Vagina (tissue), 2 donors: ENCODE measurements at places on chromosomes 2 and 18. TPM values are rescaled to one million over a fixed set of nuclear protein-coding genes. Genes with fewer than 3 reads are reported as not detected.

The KIF1A gene
- total RNA-seq: 6.1 TPM

The NGEF gene
- 4.9 TPM for total RNA-seq

The GALNT5 gene
- 3.2 TPM for total RNA-seq

The HOXD13 gene
- total RNA-seq: 15.7 TPM

The TIA1 gene
- total RNA-seq: 79.8 TPM

The PDE1A gene
- 14.5 TPM for total RNA-seq

The CDK15 gene
- total RNA-seq: not detected

The MCFD2 gene
- 89.4 TPM for total RNA-seq

- DNase-seq: no peak
Observed at GRCh38 chr18:22378672-22379282, 38.9 kb downstream of the CTAGE1 start.

DNA sequence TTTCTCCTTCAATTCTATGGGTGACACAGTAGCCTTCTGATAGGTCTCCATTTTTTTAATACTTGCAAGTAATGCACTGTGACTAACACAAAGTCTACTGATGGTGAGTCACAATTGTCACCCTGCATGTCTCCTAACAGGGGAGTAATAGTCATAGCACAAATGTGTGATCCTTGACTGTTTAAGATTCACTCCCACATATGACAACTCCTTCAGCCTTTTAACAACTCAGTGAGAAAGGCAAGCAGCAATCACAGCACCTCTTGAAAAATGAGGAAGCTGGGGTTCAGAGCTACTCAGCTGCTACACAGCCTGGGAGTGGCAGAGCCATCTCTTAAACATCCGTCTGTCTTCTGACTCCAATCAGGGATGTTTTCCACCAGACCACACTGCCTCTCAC, 63.8 kb downstream of the EHD3 start:
- DNase-seq: no peak

- DNase-seq: peak; percentile 93
Observed at GRCh38 chr2:128439791-128440665, 121.4 kb upstream of the HS6ST1 start.

DNA sequence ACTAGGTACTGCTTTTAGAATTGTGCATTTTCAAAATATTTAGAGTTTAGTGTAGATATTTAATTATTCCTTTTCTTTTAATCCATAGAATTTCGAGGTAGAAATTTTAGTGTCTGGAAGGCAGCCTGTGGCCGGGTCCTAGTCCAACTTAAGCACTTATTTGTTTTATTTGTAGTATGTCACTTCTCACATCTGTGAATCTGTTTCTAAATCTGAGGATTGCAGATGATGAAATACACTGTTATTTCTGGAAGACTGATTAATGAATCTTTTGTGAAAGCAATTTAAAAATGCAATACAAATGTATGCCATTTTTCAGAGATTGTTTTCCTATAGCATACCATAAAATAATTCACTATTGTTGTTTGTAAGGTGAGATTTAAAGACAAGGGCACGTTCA, 483.9 kb upstream of the TRIB2 start:
- DNase-seq: no peak

GRCh38 chr2:63875559-63876245, 34.0 kb downstream of the UGP2 start:
- DNase-seq: no peak

- DNase-seq: no peak
Observed at GRCh38 chr18:75923169-75923568, 495.7 kb upstream of the SMIM21 start.

DNA sequence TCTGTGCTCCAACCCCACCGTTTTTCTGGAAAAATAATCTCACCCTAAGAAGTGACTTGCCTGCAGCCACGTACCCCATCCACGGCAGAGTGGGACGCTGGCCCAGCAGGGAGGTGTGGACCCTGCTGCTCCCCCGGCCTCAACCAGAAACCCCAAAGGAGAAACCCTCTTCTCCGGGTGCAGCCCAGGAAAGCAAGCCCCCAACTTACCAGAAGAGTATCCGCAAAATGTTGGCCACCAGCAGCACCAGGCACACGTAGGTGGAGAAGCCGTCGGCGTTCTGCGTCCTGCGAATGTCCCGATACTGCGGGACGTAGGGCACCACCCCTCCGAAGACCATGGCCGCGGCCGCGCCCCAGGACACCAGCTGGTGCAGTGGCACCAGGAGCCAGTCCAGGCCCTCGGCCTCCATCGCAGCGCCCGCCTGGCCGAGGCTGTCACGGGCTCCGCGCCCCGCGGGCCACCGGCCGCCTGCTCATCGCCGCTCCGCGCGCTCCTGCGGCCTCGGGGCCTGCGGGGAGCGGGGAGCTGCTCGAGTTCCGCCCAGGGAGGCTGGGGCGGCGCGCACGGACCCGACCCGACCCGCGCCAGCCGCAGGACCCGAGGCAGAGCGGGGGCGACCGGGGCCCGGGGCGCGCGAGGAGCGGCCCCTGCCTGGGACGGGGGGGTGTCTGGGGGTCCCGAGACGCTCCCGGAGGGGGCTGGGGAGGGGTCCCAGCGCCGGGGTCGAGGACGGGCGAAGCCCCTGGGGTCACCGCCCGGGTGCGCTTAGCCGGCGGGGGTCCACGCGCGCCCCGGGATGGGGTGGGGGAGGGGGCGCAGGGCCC, 725 bp downstream of the SLC66A2 start:
- DNase-seq: no peak

GRCh38 chr2:74834792-74835755, 1.1 kb downstream of the HK2 start:
- DNase-seq: no peak

DNA sequence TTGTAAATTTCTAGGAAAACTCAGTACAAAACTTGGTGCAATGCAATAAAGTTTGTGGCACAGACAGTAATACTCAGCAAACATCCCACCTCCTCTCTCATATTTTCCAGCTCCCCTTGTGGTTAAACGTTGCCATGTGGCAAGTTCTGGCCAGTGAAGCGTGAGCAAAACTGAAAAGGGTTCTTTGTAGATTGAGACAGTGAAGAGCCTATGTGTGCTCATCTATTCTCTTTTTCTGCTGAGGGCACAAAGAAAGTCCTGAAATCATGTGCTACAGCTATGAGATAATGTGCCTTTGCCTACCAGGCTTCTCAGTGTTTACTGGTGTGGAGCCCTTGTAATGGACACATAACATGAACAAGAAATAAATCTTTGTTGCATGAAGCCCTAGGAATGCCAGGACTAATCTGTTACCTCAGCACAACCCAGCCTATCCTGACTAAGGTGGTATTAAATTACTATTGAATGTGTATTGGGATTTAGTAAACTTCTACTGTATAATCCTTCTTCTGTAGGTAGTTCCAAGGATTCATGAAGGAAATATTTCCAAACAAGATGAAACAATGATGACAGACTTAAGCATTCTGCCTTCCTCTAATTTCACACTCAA, 13.0 kb upstream of the TYMS start:
- DNase-seq: no peak

DNA sequence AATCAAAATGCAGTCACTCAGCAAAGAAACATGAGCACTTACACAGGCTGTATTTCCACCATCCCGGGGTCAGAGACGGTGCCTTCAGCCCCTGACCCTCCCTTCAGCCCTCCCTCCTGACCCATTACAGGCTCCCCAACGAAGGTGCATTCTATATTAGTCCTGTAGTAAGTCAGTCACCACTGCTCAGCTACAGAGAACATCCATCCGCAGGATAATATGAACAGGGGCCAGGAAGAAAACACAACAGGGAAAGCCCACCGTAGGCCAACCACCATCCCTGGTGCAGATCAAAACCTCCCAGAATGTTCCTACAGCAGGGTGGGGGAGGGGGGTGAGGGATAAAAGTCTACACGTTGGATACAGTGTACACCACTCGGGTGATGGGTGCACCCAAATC, 15.1 kb downstream of the PXDN start:
- no peak for DNase-seq

DNA sequence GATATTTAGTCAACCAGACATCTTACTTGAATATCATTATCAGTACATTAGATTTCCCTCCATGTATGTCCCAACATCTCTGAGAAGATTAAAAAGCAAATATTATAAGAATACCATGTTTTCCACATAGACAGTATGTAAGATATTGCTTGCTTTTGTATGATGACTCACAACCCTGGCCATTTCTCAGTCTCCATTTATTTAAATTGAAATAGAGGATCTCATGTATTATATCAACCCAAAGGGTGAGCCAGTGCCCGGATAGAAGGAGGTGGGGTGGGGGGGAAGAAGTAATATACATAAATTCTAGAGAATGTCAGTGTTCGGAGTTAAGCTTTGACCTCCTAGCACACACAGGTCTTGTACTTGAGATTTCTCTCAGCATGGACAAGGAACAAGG, 109.6 kb downstream of the KYNU start:
- no peak for DNase-seq

- DNase-seq: no peak
Observed at GRCh38 chr18:58934356-58934755, 69.7 kb downstream of the ZNF532 start.

- DNase-seq: no peak
Observed at GRCh38 chr18:40099641-40100040, 1855.4 kb upstream of the PIK3C3 start.

DNA sequence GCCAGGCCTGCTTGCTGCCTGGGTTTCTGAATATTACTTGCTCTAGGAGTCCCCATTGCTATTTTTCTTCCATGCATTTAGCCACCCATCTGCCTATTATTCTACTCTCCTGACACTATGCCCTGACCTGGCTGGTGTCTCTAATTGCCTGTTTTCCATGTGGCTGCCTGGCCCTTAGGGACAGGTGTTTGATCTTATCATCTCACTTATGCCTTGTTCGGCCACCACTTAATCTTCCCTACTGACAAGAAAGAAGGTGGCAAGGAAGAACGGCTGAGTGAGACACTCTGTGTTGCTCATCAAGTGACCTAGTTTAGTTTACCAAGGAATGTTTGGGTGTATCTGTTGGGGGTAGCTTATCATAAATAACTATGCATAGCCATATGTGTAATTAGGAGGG, 50.4 kb upstream of the RAPH1 start:
- DNase-seq: no peak

GRCh38 chr2:138504546-138505235, 3.1 kb downstream of the SPOPL start:
- DNase-seq: no peak

- no peak for DNase-seq
Observed at GRCh38 chr2:173963323-173963816, 1.8 kb downstream of the SP3 start.
